ENCODE measurements at places on chromosomes 12 and 14.

DNA sequence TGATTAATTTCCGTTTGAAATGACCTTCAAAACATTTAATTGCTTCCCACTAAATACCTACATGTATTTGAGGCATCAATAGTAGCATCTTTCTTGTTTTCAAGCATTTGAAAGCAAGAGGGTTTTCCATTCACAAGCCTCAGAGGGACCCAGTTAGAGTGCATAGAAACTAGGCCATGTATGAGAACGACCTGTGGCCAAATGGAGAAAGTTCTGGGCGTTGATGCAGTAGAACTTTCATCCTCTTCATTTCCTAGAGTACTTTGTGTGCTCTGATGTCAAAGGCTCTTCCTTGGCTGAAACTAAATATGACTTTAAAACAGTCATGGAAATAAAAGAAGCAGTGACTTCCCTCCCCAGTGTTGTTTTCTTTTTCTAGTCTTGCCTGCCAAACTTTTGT is 944 bp upstream of the DHRS7 start:
- no peak for DNase-seq

DNA sequence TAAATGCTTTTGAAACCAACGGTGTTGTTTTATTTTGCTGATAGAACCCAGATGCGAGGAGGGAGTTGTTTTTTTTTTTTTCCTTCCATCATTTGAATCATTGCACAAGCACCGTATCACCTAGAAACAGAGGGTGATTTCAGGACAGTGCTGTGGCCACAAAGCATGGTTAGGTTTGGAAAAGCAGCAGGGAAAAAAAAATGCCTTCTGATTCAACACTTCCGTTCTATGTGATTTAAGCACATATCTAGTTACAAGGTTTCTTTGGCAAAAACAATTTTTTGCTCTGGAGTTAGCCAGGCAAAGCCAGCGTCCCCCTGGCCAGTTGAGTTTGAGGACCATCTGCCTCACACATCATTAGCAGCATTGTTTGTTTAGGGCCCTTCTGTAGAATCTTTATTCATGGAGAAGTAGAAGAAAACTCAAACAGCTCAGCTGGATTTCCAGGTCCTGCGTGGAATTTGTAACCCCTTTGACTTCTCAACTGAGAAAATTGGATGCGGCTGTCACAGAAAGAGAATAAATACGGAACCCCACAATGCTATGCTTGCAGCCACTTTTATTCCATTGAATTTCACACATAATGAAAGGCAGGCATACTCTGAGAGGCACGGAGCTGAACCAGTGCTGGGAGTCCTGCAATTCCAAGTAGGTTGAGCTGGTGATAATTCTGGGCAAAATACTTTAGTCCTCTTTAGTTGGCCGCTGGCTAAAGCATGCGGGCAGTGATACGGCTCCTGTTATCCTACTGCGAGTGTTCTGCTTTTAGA is 17.0 kb upstream of the WNT5B start:
- no peak for DNase-seq

GRCh38 chr14:36748610-36749213 is 87.1 kb downstream of the PAX9 start:
- no peak for DNase-seq

- no peak for DNase-seq
Observed at GRCh38 chr14:83558946-83559345, 1971.0 kb upstream of the FLRT2 start.

GRCh38 chr14:28987516-28987915 is 220.9 kb downstream of the FOXG1 start:
- DNase-seq, result no peak

- no peak for DNase-seq
Observed at GRCh38 chr12:533718-534117, 74.0 kb downstream of the B4GALNT3 start.

- DNase-seq, result no peak
Observed at GRCh38 chr12:94260717-94261116, 112.3 kb downstream of the PLXNC1 start.

DNA sequence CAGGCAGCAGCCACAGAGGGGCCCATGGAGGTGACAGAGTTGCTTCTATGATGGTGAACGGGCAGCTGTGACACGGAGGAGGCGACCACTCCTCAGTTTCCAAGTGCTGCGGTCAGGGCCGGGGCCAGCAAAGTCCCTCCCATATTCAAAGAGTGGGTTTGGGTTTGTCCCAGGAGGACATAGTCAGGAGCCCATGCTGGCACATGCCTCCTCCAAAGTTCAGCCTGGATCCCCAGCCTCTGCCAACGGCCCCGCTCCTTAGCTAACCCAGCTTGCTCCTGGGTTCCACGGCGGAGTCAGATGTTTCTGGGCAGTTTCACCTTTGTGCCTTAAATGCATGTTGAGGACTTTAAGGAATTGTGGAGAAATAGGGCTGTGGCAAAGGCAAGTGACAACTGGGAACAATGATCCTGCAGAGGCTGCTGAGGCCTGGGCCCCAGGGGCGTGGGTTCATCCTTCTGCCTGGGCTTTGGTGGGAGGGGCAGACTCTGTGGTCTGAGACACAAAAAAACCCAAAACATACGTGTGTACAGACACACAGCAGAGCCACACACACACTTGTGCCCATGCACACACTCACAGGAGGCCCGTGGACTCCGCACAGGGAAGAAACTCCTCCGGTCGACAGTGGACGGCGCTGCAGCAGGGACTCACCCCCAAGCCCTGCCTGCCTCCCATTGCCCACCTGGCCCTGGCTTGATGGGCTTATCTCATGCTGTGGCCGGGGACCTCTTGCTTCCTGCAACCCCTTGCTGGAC is 399.4 kb downstream of the TMEM121 start:
- no peak for DNase-seq

Data from hematopoietic multipotent progenitor cell treated with erythropoietin and hydrocortisone succinate and interleukin-3 and kit ligand, for 6 days (in vitro differentiated cells).